ENCODE measurements at places on chromosomes 7 and 10.

- H3K27me3 ChIP-seq, result no peaks in the 10 kb centered on the region
- H3K36me3 ChIP-seq, result no peaks in the 10 kb centered on the region
- DNase-seq, result no peak
- no peak overlapping the region for H3K27ac ChIP-seq
- no peaks in the 10 kb centered on the region for H3K4me1 ChIP-seq
- no peak overlapping the region for H3K4me3 ChIP-seq
Observed at GRCh38 chr7:119397156-119397555, 875.8 kb upstream of the KCND2 start.

GRCh38 chr7:70655694-70656093 is 476.2 kb upstream of the GALNT17 start:
- no peaks in the 10 kb centered on the region for H3K36me3 ChIP-seq
- no peak overlapping the region for H3K27ac ChIP-seq
- no peaks in the 10 kb centered on the region for H3K27me3 ChIP-seq

DNA sequence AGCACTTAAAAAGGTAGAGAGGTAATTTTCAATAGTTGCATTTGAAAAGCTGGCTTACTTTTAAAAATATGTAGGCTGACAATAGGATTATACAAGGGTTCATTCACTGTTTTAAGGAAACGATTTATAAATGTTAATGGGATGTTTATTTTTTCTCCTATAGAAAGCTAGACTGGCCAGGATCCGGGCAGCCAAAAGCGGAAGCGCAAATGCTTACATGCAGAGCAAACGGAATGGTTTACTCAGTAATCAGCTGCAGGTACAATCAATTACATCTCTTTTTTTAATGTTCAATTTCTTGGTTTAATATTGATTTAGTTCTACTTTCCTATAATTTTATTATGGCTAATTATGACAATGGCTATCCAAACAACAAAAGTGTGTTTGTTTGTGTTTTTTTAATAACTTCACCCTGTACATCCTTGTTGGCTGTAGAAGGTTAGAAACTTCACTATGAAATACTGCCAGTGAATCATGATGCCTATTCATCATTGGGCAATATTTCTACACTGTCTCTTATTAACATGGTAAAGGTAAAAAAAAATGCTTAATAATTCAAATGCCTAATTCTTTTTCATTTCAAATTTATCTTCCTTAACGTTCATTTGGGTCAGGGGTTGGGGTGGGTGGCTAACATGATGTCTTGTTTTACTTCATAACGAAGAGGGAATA is 116.4 kb downstream of the TSPAN12 start:
- no peaks in the 10 kb centered on the region for H3K4me1 ChIP-seq
- no peak overlapping the region for H3K4me3 ChIP-seq
- DNase-seq, result no peak
- H3K27ac ChIP-seq, result no peak overlapping the region

DNA sequence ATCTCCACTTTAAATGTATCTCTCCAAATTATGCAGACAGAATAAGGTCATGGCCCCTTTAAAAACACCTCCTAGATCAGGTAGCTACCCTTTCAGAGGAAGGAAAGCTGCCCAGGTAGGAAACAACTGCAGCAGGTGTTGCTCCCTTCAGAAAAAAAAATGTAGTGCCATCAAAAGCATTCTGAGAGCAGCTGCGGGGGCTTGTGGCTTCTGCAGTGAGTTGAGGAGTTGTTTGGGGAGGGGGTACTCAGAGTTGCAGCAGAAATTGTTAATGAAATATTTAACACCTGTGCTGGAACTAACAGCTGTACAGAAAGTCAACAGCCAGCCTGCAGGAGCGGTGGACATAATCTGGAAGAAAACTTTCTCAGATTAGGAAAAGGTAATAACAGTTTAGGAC is 24.0 kb downstream of the CDHR3 start:
- no peak for DNase-seq
- no peak overlapping the region for H3K27ac ChIP-seq
- H3K4me1 ChIP-seq, result no peaks in the 10 kb centered on the region
- H3K27me3 ChIP-seq, result peaks cover 8% of the 10 kb centered on the region
- no peak overlapping the region for H3K4me3 ChIP-seq

GRCh38 chr7:39910108-39910869 is 39.8 kb upstream of the CDK13 start:
- H3K27ac ChIP-seq, result no peak overlapping the region
- no peaks in the 10 kb centered on the region for H3K36me3 ChIP-seq
- no peak for DNase-seq
- no peaks in the 10 kb centered on the region for H3K27me3 ChIP-seq

- H3K27ac ChIP-seq, result no peak overlapping the region
- H3K4me1 ChIP-seq, result no peaks in the 10 kb centered on the region
- no peaks in the 10 kb centered on the region for H3K36me3 ChIP-seq
- no peak overlapping the region for H3K4me3 ChIP-seq
- DNase-seq, result no peak
Observed at GRCh38 chr10:121157998-121158397, 306.8 kb downstream of the WDR11 start.

GRCh38 chr7:33937871-33938270 is 32.5 kb downstream of the BMPER start:
- DNase-seq, result no peak
- no peaks in the 10 kb centered on the region for H3K4me1 ChIP-seq
- H3K27me3 ChIP-seq, result peaks cover 11% of the 10 kb centered on the region
- H3K4me3 ChIP-seq, result no peak overlapping the region
- no peaks in the 10 kb centered on the region for H3K36me3 ChIP-seq
- H3K27ac ChIP-seq, result no peak overlapping the region

GRCh38 chr10:73992899-73993788 is 4.8 kb upstream of the VCL start:
- peak overlapping the region; percentile 56 for H3K27ac ChIP-seq
- H3K36me3 ChIP-seq, result no peaks in the 10 kb centered on the region
- H3K4me1 ChIP-seq, result peaks cover 38% of the 10 kb centered on the region
- peak; percentile 15 for DNase-seq
- H3K27me3 ChIP-seq, result no peaks in the 10 kb centered on the region
- H3K4me3 ChIP-seq, result no peak overlapping the region

- no peak overlapping the region for H3K27ac ChIP-seq
- no peaks in the 10 kb centered on the region for H3K4me1 ChIP-seq
- no peaks in the 10 kb centered on the region for H3K36me3 ChIP-seq
Observed at GRCh38 chr10:93854975-93855374, 38.8 kb upstream of the SLC35G1 start.
